GM18507 (cell line): ENCODE measurements at places on chromosomes 6 and 20.

DNA sequence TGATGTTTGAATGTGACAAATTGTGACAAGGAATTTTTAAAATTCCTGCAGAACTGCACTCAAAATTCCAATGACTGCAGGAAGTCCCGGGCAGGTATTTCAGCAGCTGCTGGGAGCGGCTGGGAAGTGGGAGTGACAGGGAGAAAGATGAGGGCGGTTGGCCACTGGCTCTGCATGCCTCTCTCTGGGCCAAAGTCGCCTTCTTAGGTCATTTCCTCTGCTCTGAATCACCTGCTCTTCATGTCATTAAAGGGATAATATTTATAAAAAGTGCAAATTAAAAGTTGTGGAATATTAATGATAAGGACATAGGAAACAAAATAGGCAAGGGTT, 43.9 kb downstream of the RAMACL start:
- no peak for DNase-seq

GRCh38 chr6:111813237-111813636, 60.0 kb downstream of the FYN start:
- DNase-seq = no peak

DNA sequence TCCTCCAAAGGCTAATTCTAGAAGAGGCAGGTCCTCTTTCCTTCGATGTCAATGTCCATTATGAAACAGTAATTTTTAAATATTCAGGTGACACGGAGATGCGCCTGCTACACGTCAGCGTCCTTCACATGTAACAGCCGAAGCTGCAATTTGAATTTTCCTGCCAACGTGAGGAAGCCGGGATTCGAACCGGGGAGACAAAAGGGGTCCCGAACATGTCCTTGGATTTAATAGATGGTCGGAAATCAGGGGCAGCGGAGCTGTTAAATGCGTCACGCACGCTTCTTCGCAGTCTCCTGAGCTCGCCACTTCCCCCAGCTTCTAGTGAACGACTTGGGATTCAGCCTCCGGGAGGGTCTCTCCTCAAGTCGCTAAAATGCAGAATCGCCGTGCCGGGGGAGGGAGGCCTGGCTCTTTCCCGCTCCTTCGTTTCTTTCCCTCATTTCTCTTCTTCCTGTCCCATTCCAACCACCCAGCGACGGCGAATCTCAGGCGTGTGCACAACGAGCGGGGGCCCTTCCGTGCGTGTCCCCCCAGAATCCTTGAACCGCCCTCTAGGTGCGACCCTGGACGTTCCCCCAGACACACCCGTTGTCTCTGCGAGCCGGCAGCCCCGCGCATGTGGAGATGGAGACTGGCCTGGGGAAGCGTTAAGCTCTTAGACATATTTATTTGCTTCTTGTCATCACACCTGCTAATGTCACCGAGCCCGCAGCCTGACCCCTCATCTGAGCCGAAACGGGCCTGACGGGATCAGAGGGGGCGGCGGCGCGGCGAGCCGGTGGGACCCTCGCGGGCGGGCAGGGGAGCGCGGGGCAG, 1.3 kb upstream of the FOXC1 start:
- DNase-seq = no peak

DNA sequence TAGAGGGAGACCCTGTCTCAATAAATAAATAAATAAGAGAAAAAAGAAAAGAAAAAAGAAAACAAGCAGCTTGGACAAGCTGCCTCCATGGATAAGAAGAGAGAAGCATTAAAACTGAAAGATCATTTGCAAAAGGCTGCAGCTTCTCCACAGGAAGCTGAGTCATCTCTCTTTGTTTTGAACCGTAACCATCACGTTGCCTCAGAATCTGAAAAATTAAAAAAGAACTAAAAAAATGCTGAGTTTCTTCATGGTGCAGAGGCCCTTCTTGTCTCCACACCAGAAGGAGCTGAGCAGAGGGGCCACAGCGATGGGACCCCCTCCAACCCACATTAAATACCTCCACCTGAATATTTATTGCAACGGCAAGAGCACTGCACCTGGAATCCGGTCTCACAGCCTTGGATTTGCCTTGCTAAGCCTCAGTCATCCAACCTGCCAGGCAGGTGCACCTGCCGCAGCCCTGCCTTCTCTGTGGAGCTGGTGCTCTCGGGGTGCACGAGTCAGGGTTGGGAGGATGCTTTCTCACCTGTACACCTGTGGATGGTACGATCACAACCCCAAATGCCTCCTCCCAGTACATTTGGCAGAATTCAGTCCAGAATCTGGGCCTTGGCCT, 28.1 kb downstream of the TOX2 start:
- DNase-seq = no peak

GRCh38 chr6:141393405-141394124, 739.2 kb upstream of the GJE1 start:
- no peak for DNase-seq

DNA sequence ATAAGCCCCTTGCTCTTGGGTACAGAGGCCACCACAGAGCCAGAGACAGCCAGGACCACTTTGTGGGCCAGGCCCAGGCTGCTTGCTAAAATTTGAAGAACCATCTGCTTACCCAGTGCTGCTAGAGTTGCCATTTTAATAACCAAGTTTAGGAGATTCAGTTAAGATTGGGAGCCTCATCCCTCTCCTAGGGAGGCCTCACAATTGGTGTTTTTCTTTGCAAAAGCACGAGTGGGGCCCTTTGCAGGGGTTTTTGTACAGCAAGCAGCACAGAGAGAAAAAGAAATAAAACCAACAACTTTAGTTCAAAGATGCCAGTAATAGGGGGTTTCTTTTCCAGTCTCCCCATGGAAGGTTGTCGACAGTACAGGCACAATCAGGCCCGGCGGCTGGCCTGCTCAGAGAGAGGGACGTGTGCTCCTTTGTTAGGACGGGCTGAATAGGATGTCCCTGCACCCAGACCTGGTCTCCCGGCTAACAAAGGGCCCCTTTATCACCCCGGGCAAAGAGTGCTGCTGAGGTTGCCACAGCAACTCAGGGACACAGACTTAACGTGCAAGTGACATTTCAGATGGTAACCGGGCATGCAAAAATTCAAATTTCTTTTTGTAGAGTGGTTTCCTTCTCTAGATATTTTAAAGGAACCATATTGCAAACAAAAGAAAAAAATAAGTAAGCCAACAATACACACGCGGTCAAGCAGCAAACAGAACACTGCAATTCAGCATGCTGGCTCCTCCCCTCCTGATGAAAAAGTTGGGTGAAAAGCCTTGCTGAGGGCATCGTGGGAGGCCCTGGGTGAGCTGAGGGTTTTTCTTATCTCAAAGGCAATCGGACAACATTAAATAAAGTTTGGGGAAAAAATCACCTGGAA, 10.5 kb upstream of the TOX2 start:
- no peak for DNase-seq
